CD4-positive, alpha-beta T cell treated with Interleukin-15 for 1 hour (primary cell): ENCODE measurements at places on chromosomes 5 and 9.

DNA sequence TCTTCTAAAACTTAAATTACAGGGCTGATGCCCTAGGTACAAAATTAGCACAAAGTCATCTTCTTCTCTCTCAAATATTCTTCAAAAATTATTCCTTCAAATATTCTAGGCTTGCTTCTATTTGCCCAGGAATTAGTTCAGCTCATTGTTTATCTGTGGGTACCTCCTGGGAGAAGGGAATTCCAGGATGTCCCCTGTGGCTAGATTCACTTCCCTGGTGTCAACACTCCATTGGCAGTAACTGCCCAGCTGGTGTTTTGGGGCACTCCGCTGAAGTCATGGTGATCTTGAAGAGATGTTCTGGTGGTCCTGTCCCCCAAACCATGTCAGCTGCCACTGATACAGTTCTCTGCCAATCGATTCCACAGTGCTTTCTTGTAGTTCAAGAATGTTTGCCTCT lies 26.2 kb upstream of the TGFBR1 start:
- DNase-seq = no peak

DNA sequence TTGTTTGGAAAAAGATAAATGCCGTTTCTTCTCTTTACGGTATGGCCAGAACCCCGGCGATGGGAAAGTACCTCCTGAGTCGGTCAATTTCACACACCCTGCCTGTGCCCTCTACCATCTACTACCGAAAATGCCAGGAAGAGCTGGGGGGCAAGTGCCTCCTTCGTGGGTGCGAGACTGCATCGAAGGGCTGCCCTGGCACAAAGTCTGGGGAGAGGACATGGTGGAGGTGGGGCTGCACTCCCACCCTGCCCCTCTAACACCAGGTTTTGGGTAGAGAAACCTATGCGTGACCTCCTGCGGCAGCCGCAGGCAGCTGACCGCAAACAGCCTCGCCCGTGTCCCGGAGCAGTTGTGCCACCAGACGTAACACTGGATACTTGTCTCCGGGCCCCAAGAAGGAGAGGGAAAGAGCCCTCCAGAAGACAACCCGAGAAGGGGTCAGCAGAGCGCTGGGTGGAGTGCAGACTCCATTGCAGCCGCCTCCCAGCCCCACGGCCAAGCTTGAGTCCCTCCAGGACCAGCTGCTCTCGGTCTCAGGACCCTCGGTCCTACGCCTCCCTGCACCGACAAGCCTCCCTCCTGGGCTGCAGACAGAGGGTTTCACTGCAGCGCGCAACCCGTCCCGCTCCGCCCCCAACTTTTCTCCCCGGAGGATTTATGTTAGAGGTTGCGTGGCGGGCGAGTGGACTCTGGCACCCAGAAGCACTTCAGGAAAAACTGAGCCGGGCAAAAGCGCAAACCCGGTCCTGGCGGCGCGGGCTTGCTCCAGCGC lies 823 bp upstream of the PRDM6 start:
- DNase-seq = no peak

DNA sequence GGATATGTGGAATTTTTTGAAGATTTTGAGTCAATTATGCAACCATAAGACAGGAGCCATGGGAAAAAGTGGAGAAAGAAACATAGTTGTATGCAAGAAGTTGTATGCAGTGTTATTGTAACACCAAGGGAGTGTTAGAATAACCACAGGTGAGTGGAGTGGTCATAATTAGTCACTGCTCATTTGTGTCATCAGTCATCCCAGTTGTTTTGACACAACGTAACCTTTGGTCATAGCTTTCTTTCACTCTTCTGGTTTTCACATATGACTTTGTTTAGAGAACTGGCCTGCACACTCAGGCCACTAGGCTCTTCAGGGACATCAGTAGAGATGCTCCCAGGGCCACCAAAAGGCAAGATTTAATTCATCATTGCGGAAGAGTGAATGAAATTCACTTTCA lies 158.7 kb upstream of the HMHB1 start:
- DNase-seq = no peak

GRCh38 chr9:120446671-120447070 lies 133.3 kb downstream of the CDK5RAP2 start:
- no peak for DNase-seq

GRCh38 chr5:126446498-126447224 lies 23.5 kb downstream of the GRAMD2B start:
- no peak for DNase-seq

DNA sequence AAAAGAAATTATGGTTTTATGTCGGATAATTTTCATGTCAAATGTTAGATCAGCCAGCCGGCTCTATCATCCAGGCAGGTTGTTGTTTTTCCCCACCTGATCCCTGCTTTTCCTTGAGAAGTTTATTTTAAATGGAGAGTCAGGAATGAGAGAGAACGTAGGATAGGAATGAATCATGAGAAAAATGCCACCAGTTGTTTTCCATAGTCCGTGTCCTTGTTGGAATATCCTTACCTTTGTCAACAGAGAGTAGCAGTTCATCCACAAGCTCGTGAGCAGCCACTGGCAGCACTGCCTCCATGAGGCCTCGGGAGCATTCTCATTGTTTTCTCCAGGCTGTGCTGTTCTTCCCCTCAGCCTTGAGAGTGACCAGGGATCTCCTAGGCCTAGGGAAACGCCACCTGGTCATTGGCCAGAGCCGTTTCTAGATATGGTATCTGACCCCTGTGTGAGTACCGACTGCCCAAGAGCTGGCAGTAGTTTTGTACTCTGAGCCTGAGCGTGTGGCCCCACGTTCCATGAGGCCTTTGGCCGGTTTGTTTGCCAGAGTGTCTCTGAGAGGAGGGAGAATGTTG lies 293.3 kb downstream of the FANCC start:
- no peak for DNase-seq

- DNase-seq = no peak
Measured at GRCh38 chr5:172637110-172637580, 3.9 kb upstream of the NEURL1B start.

GRCh38 chr5:90096415-90097081 lies 313.0 kb downstream of the CETN3 start:
- DNase-seq = peak; percentile 17

- DNase-seq = no peak
Measured at GRCh38 chr5:59143926-59144333, 561.1 kb downstream of the RAB3C start.

- DNase-seq = no peak
Measured at GRCh38 chr5:146018514-146019375, 82.4 kb downstream of the SH3RF2 start.

GRCh38 chr9:29659014-29659413 lies 2085.7 kb upstream of the C9orf72 start:
- DNase-seq = no peak

DNA sequence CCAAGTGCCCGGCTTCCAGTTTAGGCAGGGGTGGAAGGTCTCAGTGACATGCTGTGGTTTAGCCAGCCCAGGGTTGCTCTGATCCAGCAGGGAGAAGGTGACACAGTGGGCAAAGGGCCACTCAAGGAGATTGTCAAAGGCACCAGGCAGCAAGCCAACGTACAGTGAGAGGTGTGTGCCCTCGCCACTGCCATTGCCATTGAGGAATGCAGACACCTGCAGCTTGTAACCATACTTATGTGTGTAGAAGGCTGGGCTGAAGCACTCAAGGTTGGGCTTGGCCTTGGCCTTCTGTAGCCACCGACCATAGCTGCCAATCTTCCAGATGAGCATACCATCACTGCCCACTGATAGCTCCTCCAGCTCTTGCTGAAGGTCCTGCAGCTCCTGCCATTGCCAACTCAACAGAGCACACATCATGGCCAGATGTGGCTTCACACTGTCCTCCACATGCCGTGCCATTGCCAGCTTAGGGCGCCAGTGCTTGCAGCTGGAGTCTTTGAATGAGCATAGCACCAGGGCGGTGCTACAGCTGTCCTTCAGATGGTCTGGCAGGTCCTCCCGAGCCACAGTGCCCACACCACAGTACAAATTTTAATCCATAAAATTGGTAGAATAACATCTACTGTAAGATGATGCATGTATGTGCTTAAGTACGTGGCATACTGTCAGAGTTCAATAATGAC lies 59.7 kb upstream of the HMHB1 start:
- DNase-seq = no peak

GRCh38 chr9:113593682-113594281 lies 130.3 kb downstream of the RGS3 start:
- peak; percentile 27 for DNase-seq

DNA sequence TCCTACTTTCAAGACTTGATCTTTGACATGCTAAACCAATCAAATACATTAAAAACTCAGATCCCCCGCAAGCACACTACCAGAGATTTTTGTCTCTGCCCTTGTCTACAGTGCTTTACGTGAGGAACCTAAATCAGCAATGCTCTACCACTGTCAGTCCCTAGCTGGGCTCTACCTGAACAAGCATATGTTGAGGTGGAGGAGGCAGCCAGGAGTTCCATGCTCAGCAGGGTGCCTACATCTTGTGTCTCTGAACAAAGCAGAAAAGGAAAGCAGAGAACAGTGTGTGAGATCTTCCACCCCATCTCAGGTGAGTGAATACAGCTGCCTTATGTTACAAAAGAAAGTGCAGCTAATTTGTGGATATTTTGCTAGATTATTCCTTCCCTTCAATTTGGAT lies 255.0 kb downstream of the NDUFS4 start:
- no peak for DNase-seq

GRCh38 chr5:155878991-155879575 lies 447.9 kb upstream of the SGCD start:
- DNase-seq = no peak

DNA sequence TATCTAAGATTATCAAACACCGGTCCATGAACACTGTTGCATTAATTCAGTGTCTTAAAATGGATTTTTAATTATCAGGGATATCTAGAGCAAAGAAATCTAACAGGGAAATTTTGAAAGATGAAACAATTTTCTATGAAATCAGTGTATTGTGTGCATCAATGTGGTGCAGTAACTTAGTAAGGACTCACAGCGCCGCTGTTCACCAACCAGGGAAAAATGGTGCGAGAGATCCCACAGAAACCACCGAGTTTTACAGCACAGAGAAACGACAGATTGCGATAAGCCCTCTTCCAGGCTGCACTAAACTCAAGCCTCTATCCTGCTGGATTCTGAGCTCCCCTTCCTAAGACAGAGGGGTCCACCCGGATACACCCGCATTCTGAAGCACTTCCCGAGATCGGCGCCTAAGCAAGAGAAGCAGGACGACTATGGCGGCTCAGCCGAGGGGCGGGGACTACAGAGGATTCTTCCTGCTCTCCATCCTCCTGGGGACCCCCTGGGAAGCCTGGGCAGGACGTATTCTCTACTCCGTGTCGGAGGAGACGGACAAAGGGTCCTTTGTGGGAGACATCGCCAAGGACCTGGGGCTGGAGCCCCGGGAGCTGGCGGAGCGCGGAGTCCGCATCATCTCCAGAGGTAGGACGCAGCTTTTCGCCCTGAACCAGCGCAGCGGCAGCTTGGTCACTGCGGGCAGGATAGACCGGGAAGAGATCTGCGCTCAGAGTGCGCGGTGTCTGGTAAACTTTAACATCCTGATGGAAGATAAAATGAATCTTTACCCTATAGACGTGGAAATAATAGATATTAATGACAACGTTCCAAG lies at the start of gene PCDHGA7:
Gene PCDHGA7 (plus strand): TSS at position 274 of the 826 bp plus-strand sequence. CDS start 158 bp downstream, at position 432.
- DNase-seq = no peak

GRCh38 chr5:42718591-42718990 lies 38.0 kb upstream of the CCDC152 start:
- DNase-seq = no peak

- DNase-seq = no peak
Measured at GRCh38 chr9:115712981-115713380, 440.6 kb upstream of the PAPPA start.

DNA sequence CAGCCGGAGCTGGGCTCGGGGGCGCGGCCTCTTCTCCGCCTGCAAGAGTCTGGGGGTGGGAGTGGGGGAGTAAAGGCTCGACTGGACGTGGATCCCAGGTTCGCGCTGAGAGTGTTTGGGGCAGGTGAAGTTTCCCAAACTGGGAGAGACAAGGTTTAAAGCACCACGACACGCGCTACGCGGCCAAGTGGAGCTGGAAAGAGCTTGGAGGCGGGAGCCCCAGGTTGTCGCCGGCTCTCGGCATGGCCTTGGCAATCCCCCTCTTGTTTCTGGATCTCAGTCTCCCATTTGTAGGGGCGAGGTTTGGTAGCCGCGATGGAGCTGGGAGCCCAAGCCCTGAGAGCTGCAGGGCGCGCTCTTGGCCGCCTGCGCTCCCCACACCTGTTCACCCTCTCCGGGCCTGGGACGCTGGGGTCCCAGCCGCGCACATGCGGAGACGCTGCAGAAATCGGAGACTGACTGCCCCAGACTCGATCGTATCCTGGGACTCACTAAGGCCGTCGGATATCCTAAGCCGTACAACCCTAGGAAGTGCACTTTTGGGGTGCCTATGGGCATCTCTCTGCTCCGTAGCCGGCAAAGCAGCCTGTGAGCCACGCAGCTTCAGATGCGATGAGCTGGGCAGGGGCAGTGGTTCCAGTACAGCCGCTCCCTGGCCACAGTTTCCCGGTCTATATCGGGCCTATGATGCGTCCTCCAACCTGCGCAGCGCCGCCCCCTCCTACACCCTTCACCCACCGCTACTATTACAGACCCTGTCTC lies 937 bp downstream of the TMOD1 start:
- DNase-seq = no peak

- DNase-seq = no peak
Measured at GRCh38 chr5:143393524-143393923, 10.0 kb downstream of the NR3C1 start.

DNA sequence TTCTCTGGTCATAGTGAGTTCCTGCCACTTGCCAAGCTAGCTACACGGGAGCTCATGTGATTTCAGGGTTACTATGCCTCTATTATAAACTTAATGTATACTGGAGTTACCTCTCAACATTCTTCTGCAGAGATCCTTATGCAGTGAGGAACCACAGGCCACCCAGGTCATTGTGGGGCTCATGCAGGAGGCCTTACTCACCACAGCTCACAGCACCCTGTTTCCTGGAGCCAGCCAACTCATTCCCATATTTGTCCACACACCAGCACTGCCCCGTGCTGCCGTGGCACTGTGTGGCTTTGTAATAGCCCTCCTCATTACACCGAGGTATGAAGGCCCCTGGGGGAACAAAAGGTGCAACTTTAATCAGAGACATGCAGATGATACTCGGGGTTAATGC lies 520.0 kb downstream of the SPOCK1 start:
- no peak for DNase-seq

- DNase-seq = no peak
Measured at GRCh38 chr5:58793888-58794657, 211.2 kb downstream of the RAB3C start.

DNA sequence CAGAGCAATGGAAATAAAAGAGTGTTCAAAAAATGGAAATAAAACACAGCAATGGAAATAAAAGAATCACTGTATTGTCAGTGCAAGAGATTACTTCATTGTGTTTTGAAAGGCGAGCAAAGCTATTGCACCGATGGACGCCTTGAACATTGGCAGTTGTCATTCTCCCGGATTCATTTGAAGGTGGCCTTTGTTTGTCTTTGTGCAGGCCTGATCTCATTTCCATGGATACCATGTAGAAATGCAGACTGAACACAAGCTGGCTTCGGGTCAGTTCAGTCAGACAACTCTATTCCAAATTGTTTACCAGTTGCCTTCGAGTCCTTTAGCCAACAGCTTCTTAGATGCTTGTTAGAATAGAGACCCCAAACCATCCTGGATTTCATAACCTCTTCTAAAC lies 8.3 kb downstream of the ITGA2 start:
- no peak for DNase-seq
